Cardiac septum (tissue), 1 donor: ENCODE measurements at places on chromosomes 5 and 9. TPM values are rescaled to one million over a fixed set of nuclear protein-coding genes. Genes with fewer than 3 reads are reported as not detected.

- no peak for DNase-seq
Observed at GRCh38 chr9:14645648-14646047, 47.6 kb downstream of the ZDHHC21 start.

The GALNT12 gene
- total RNA-seq, result 0.38 TPM

The DBH gene
- total RNA-seq, result not detected

GRCh38 chr9:79107911-79108676 is 463.7 kb upstream of the TLE4 start:
- DNase-seq, result no peak

- DNase-seq, result no peak
Observed at GRCh38 chr9:79812507-79813257, 240.9 kb downstream of the TLE4 start.

GRCh38 chr5:88689668-88690408 is 193.1 kb downstream of the MEF2C start:
- DNase-seq, result no peak

DNA sequence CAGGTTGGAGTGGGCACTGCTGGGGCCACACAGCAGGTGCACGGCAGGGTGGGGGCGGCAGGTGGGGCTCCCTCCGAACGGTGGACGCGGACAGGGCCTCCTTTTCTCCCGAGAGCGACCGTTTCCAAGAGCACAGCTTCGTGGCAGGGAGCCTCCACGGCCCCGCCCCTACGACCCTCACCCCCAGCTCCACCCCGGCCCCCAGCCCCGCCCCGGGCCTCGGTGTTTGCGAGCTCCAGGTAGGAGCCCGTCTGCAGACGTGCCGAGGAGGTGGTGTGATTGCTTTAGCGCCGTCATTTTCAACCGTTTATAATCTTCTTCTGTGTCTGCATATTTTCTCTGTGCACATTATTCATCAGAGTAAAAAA is 8.8 kb downstream of the GRIN1 start:
- DNase-seq, result no peak

DNA sequence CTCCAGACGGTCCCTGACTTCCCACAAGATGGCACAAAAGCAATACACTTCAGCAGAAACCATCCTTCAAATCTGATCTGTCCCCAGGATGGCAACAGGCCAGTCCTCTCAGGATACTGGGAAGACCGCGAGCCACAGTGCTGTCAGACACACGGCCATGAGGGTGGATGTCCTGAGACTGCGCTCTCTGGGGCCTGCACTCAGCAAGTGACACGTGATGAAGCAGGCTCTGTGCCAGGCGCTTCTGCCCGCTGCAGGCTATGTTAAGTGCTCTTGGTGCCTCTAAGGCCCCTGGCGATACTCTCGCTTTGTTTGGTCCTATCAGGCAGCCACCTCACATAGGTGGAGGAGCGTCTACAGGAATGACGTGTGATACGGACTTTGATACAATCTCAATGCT is 7.1 kb downstream of the BRD9 start:
- peak; percentile 85 for DNase-seq

- DNase-seq, result no peak
Observed at GRCh38 chr9:82968816-82969215, 94.1 kb downstream of the RASEF start.

- DNase-seq, result no peak
Observed at GRCh38 chr9:6915635-6916034, 157.9 kb downstream of the KDM4C start.

GRCh38 chr9:15349892-15350761 is 43.1 kb upstream of the TTC39B start:
- no peak for DNase-seq
